Activated naive CD8-positive, alpha-beta T cell treated with anti-CD3 and anti-CD28 coated beads, Interleukin-2, amount 50 U/mL, for 24 hours (primary cell): ENCODE measurements at places on chromosomes 1 and 21.

DNA sequence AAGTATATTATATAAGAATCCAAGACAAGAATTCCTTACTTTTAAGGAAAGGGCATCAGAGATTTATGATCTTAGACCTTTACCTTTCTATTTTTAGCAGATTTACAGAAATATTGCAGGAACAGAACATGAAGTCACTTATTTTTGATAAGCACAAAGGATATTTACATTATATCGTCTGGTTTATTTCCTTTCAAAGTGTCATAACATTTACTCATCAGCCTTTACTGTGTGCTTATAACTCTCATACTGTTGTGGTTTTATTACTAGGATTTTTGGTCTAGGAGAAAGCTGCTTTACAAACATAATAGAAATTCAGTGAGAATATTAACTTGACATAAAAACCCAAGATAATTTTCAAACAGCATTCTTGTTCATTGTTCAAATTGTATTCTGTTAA is 47.6 kb downstream of the APP start:
- no peak overlapping the region for H3K27ac ChIP-seq
- no peaks in the 10 kb centered on the region for H3K36me3 ChIP-seq
- H3K27me3 ChIP-seq = no peaks in the 10 kb centered on the region

GRCh38 chr1:1302951-1303509 is 4.7 kb downstream of the ACAP3 start:
- DNase-seq = no peak
- H3K27ac ChIP-seq = no peak overlapping the region

DNA sequence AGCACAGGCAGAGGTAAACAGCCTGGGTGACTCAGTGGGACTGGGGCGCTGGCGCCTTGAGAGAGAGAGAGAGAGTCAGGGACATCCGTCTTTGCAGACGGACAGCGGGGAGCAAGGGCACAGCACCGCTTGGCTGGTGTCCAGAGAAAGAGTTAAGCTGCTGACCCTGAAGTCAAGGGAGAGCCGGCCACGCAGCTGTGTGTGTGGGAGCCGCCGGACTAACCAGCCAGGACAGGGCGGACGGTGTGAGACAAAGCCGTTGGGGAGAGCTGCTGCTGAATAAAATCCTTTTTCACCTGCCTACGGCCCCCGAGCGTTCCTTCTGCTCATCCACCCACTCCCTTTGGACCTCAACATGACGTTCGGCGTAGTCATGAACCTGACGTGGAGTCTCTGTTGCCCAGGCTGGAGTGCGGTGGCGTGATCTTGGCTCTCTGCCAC is 14.5 kb downstream of the CFAP74 start:
- no peak overlapping the region for H3K27ac ChIP-seq
- H3K36me3 ChIP-seq = no peaks in the 10 kb centered on the region
- no peak for DNase-seq
- H3K4me3 ChIP-seq = no peak overlapping the region
- peaks cover 14% of the 10 kb centered on the region for H3K27me3 ChIP-seq

DNA sequence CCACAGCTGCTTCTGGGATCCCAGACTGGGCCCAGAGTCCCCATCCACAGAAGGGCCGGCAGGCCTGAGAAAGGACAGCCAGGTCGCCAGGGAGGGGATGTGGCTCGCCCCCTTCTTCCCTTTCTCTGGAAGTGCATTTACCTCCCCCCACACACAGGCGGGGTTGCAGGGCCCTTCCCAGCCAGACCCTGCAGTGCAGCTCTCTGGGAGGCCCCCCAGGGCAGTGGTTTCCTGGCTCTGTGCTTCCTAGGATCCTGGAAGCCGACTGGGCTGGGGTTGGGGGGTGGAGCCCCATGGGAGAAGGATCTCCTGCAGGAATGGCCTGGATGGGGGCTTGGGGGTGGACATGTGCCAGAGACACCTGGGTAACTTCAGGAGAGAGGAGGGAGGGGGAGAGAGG is 4.2 kb upstream of the COL6A1 start:
- no peak overlapping the region for H3K4me3 ChIP-seq
- H3K36me3 ChIP-seq = no peaks in the 10 kb centered on the region
- no peak overlapping the region for H3K27ac ChIP-seq
- peaks cover 15% of the 10 kb centered on the region for H3K27me3 ChIP-seq
- DNase-seq = no peak

DNA sequence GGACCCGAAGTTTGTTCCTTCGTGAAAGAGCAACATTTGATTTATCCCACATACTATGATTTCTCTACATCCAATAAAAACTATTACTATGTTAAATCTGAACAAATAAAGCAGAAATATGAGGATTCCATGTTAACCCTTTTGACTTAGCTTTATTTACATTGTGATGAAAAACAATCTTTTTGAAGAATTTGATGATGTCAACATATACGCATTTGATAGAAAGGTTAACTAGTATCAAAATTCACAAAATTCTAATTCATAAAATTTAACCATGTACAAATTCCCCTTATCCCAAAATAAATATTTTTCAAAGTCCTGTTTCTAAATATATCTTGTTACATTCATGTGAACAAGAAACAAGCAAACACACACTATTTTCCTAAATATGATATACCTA is 74.2 kb downstream of the TRIM33 start:
- H3K27ac ChIP-seq = no peak overlapping the region
- H3K4me1 ChIP-seq = peaks cover 11% of the 10 kb centered on the region
- H3K36me3 ChIP-seq = peaks cover 31% of the 10 kb centered on the region
- no peak for DNase-seq
- H3K27me3 ChIP-seq = no peaks in the 10 kb centered on the region

DNA sequence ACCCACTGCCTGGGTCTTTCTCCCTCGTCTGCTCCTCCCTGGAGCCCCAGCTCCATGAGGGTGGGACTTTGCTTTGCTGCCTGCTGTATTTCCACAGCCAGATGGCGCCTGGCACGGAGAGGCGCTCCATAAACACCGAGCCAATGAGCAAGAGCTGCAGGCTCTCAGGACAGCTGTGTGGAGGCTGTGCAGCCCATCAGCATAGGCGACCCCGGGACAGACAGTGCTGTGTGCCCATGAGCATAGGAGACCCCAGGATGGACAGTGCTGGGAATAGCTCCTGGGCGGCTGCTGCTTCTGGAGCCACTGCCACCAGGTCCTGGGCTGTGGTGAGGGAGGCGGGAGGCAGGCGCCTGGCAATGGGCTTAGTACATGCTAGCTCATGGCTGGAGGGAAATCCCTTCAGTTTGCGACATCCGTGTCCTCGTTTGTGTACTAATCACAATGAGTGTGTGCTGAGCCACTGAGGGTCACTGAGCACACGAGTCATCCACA is 29.2 kb downstream of the CEP104 start:
- H3K36me3 ChIP-seq = peaks cover 31% of the 10 kb centered on the region
- no peak overlapping the region for H3K4me3 ChIP-seq
- no peak overlapping the region for H3K27ac ChIP-seq
- H3K27me3 ChIP-seq = no peaks in the 10 kb centered on the region
- H3K4me1 ChIP-seq = no peaks in the 10 kb centered on the region

- no peak overlapping the region for H3K4me3 ChIP-seq
- H3K4me1 ChIP-seq = no peaks in the 10 kb centered on the region
- peaks cover 2% of the 10 kb centered on the region for H3K27me3 ChIP-seq
- H3K36me3 ChIP-seq = no peaks in the 10 kb centered on the region
These were observed 51.0 kb downstream of the C4BPA start for GRCh38 chr1:207155028-207155427.

GRCh38 chr1:170562646-170563338 is 30.8 kb downstream of the GORAB start:
- no peak overlapping the region for H3K27ac ChIP-seq
- H3K4me1 ChIP-seq = peaks cover 13% of the 10 kb centered on the region
- peak; percentile 6 for DNase-seq
- peaks cover 2% of the 10 kb centered on the region for H3K27me3 ChIP-seq

DNA sequence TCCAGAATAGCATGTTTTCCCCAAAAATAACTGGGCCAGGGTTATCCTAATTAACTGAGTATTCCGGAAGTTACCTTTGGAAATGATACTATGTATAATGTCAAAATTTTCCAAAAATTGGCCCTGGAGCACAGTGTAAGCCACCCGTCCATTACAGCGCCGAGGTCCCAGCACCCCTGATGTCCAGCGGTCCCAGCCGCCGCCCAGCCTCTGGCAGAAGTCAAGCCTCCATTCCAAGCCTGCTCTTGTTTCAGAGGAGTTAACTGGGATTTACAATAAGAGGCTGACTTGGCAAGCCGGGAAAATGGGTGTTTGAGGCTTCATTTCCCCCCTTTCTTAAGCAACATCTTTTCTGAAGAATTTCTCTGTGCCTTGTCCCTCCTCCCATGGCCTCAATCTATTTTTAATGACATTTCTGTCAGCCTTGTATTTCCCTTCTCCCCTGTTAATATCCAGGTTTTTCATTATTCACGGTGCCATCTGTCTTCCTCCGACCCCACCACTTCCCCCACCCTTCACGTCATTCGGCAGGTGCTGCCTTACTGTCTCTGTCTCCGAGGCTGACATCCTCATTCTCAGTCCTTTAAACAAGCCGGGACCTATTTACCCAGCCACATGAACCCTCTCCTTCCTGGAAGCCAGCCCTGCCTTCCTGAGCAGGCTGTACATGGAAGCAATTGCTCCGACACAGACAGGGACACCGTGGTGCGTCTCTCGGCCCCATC is 490.9 kb downstream of the NPHP4 start:
- no peaks in the 10 kb centered on the region for H3K36me3 ChIP-seq
- no peak overlapping the region for H3K4me3 ChIP-seq
- peaks cover 2% of the 10 kb centered on the region for H3K27me3 ChIP-seq
- no peak for DNase-seq
- H3K4me1 ChIP-seq = no peaks in the 10 kb centered on the region

- peak overlapping the region; percentile 79 for H3K4me3 ChIP-seq
- H3K27ac ChIP-seq = peak overlapping the region; percentile 90
These were observed 2.5 kb upstream of the CERS2 start for GRCh38 chr1:150976879-150977694.

GRCh38 chr1:225999912-226000337 is 782 bp upstream of the SDE2 start:
- H3K36me3 ChIP-seq = peaks cover 23% of the 10 kb centered on the region
- no peak for DNase-seq
- peak overlapping the region; percentile 99 for H3K4me3 ChIP-seq

- H3K36me3 ChIP-seq = peaks cover 20% of the 10 kb centered on the region
- no peak overlapping the region for H3K4me3 ChIP-seq
- H3K27me3 ChIP-seq = no peaks in the 10 kb centered on the region
- no peak for DNase-seq
- H3K27ac ChIP-seq = peak overlapping the region; percentile 77
- H3K4me1 ChIP-seq = peaks cover 49% of the 10 kb centered on the region
These were observed 27.2 kb downstream of the MCOLN2 start for GRCh38 chr1:84969489-84970250.

- H3K4me3 ChIP-seq = no peak overlapping the region
- DNase-seq = no peak
- H3K4me1 ChIP-seq = no peaks in the 10 kb centered on the region
- no peaks in the 10 kb centered on the region for H3K27me3 ChIP-seq
- no peak overlapping the region for H3K27ac ChIP-seq
These were observed 204.8 kb downstream of the SMYD3 start for GRCh38 chr1:246302251-246302625.

DNA sequence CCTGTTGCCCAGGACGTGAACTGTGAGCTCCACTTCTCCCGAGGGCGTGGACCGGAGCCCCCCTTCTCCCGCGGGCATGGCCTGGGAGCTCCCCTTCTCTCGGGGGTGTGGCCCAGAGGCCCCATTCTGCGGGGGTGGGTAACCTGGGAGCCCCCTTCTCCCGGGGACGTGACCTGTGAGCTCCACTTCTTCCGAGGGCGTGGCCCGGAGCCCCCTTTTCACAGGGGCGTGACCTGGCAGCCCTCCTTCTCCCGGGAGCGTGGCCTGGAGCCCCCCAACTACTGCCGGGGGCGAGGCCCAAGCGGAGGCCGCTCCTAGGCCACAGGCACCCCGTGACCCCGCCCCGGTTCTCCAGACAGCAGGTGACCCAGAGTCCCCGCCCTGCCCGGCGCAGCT is 320 bp downstream of the C1orf174 start:
- H3K27ac ChIP-seq = peak overlapping the region; percentile 98
- peaks cover 21% of the 10 kb centered on the region for H3K36me3 ChIP-seq
- H3K4me3 ChIP-seq = peak overlapping the region; percentile 87
- DNase-seq = peak; percentile 43
- no peaks in the 10 kb centered on the region for H3K27me3 ChIP-seq

- H3K27me3 ChIP-seq = peaks cover 2% of the 10 kb centered on the region
- no peak overlapping the region for H3K4me3 ChIP-seq
- no peaks in the 10 kb centered on the region for H3K4me1 ChIP-seq
These were observed 118.6 kb downstream of the PROX1 start for GRCh38 chr1:214106375-214106774.

DNA sequence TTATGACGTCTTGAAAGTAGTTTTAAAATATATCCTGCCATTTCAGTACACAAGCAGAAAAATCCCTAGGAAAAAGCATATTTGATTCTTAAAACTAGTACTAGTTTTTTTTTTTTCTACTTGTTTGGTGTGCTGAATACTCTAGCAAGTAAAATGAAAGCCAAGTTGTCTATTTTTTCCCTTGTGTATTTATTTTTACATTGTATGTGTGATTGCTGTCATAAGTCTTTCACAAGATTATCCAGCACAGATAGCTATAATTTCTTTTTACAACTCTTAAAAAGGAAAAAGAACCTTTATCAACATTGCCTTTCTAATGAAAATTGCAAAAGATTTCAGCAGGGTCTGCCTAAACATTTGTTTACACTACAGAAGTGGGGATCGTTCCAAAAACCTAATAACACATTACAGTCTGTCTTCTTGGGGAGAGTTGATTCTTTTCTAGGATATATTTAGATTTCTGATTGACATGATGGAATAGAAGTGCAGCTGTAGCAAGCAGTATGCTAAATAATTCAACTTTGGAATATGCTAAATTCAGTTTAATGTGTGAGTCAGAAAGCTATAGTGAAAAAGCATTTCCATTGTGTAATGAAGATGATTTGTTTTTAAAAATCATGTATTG is 2.5 kb downstream of the DR1 start:
- peak overlapping the region; percentile 97 for H3K4me3 ChIP-seq
- peak overlapping the region; percentile 6 for H3K27ac ChIP-seq
- peaks cover 51% of the 10 kb centered on the region for H3K4me1 ChIP-seq
- H3K27me3 ChIP-seq = no peaks in the 10 kb centered on the region
- no peak for DNase-seq

- H3K36me3 ChIP-seq = peaks cover 3% of the 10 kb centered on the region
- no peak overlapping the region for H3K27ac ChIP-seq
- H3K27me3 ChIP-seq = peaks cover 22% of the 10 kb centered on the region
- DNase-seq = no peak
These were observed 1.2 kb upstream of the DHCR24 start for GRCh38 chr1:54888080-54888733.

DNA sequence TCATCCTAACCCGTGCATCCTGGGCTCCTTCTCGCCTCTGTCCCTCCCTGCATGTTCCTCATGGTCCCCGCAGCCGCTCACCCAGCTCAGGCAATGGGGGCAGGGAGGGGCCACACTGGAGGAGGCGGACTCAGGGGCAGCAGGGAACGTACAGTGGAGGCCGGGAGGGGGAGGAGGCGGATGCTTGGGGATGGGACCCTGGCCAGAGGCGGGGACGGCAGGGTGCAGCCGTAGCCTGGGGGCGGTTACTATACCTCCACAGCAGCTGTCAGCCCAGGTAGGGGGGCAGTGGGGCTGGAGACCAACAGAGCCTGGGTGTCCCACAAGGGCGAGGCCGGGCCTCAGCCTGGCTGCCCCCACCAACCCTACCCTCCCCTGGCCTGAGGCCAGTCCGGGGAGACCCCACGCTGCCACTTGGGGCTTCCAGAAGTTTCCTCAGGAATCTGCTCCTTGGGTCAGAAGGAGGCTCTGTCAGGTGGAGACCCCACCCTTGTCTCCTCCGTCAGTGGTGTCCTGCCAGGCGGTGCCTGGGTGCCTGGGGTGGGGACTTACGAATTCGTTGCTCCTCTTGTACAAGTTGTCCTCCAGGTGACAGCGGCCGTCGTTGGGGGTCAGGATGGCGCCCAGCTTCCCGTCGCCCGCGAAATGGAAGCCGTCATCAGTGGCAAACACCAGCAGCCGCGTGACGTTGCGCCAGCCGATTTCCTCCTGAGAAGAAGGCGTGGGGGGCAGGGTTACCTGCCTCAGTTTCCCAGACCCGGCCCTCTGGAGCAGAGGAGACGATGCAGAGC is 20.7 kb downstream of the ITGB2 start:
- H3K36me3 ChIP-seq = peaks cover 42% of the 10 kb centered on the region
- DNase-seq = no peak
